Lung microvascular endothelial cell (primary cell): ENCODE measurements at places on chromosomes 5 and 9.

GRCh38 chr9:18826248-18826647 lies 206.8 kb downstream of the SAXO1 start:
- no peak for DNase-seq

GRCh38 chr5:128213340-128213739 lies 129.8 kb downstream of the SLC12A2 start:
- peak; percentile 74 for DNase-seq

DNA sequence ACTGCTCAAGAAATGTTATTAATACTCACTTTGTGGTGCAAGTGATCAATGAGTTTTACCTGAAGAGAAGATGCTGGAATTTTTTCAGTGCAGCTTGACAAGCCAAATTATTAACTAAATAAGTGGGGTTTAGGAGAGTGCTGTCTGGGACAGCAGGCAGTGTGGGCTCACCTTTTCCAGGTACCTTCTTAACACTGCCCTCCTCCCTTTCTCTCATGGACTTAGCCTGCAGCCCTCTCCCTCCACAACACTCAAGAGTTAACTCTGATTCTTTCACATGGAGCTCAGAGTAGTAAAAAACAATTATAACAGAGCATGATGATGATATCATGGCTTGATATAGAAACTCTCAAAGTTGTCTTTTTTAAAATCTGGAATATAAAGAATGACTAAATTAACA lies 404.8 kb upstream of the SLC30A5 start:
- DNase-seq: no peak

GRCh38 chr9:77975806-77976205 lies 55.8 kb downstream of the GNAQ start:
- no peak for DNase-seq

GRCh38 chr9:119050281-119050680 lies 319.0 kb downstream of the BRINP1 start:
- DNase-seq: no peak

- DNase-seq: peak; percentile 36
Observed at GRCh38 chr5:68086857-68087256, 128.7 kb upstream of the PIK3R1 start.

GRCh38 chr5:55402199-55402598 lies 94.4 kb downstream of the MTREX start:
- DNase-seq: no peak

- no peak for DNase-seq
Observed at GRCh38 chr9:80188579-80188978, 616.8 kb downstream of the TLE4 start.

- DNase-seq: no peak
Observed at GRCh38 chr5:126857472-126858410, 80.8 kb downstream of the LMNB1 start.

- no peak for DNase-seq
Observed at GRCh38 chr5:79612667-79613198, 492 bp downstream of the TENT2 start.

DNA sequence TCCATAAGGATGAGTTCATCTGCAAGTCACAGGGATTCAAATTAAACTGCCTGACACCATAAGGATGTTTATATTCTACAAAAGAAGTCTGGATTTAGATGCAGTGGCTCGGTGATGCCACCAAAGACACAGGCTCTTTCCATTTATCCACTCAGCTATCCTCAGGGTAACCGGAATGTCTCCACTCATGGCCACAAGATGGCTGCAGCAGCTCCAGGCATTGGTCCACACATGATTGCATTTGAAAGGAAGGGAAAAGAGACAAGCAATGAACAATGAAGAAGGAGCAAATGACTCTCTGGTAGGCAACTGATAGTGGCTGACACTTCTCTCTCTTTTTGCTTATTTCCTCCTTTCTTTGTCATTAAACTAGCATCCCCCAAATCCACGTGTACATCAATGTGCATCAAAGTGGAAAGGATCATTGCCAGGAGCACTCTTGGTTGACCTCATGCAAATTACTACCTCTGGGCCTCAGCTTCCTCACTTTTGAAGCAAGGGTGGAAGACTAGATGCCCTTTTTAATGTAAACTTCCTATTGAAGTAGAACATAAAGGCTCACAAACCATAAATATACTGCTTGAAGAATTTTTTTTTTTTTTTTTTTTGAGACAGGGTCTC lies 7.2 kb upstream of the SNX30 start:
- DNase-seq: peak; percentile 6

DNA sequence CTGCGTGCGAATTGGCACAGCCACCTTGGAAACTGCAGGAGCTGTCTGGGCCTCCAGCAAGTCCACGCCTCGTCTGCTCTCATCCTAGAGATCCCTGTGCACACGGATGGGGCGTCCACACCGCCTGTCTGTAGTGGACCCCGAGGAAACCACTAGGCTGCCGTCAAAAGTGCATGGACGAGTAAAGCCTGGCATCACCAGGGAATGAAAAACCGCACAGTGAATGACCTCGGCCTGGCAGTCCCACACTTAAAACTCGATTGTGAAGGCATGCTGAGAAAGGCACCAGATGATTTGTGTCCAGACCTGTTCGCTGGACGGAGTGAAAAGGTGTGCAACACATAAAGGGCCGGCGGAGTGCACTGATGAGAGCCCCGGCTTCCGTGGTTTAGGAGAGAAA lies 50.8 kb downstream of the MRPL36 start:
- no peak for DNase-seq

DNA sequence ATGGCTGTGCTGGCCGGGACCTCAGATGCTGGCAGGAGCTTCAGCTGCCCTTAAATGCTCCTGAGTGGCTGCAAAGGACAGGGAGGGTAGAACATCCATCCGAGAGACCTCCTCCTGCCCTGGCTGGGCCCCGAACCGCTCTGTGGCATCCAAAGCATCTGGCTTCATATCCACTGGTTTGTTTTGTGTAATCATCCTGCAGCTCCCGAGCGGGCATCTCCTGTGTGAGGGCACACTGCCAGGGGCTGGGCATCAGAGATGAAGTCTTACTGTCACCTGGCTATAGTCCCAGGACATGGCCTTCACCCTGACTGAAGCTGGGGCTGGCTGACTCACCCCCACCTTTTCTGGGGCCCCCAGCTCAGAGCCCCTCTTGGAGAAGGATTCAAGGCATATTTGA lies 18.5 kb upstream of the NTNG2 start:
- no peak for DNase-seq

DNA sequence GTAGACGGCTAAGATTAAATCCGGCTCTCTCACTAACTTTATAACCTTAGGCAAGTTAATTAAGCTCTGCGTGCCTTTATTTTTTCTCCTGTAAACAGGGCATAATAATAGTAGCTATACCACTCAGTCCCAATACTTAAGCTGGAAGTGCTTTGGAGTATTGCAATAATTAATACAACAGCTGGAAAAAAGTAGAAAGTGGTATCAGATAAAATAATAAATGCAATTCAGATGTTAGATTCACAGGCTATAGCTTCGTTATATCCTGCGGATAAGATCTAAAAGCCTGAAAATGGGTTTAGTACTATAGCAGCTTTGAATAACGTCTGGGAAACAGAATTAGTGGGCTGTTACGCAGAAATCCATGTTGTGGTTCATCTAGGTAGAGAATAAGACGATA lies 51.8 kb downstream of the MEGF9 start:
- no peak for DNase-seq

- no peak for DNase-seq
Observed at GRCh38 chr5:82313016-82313415, 34.9 kb upstream of the RPS23 start.
